ENCODE measurements at places on chromosomes 11 and 22.

GRCh38 chr22:24128631-24129262 is 52.5 kb upstream of the SUSD2 start:
- DNase-seq = no peak

GRCh38 chr11:79220171-79220570 is 220.7 kb downstream of the TENM4 start:
- DNase-seq = no peak

- DNase-seq = no peak
Observed at GRCh38 chr22:36585841-36586240, 56.9 kb upstream of the EIF3D start.

GRCh38 chr11:25927411-25927953 is 404.4 kb upstream of the ANO3 start:
- DNase-seq = no peak

DNA sequence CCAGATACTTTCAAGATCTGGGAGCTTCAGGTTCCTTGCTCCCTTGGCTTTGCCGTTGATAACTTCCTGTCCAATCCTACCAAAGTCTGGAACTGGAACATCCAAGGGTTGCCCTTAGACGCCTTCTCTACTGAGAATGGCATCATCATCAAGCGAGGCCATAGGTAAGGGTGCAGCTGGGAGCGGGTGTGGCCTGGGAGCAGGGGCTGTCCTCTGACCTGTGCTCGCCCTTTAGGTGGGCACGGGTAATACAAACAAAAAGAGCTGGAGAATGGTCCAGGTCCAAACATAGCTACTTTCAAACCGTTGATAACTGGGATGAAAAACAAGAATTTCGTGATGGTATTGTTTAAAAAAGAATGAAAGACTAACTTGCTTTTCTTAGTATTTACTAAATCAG is 25.0 kb downstream of the CASP12 start:
- no peak for DNase-seq

GRCh38 chr11:111623527-111624030 is 21.3 kb downstream of the SIK2 start:
- DNase-seq = no peak

GRCh38 chr22:49910229-49911155 is 7.7 kb downstream of the ALG12 start:
- DNase-seq = no peak

DNA sequence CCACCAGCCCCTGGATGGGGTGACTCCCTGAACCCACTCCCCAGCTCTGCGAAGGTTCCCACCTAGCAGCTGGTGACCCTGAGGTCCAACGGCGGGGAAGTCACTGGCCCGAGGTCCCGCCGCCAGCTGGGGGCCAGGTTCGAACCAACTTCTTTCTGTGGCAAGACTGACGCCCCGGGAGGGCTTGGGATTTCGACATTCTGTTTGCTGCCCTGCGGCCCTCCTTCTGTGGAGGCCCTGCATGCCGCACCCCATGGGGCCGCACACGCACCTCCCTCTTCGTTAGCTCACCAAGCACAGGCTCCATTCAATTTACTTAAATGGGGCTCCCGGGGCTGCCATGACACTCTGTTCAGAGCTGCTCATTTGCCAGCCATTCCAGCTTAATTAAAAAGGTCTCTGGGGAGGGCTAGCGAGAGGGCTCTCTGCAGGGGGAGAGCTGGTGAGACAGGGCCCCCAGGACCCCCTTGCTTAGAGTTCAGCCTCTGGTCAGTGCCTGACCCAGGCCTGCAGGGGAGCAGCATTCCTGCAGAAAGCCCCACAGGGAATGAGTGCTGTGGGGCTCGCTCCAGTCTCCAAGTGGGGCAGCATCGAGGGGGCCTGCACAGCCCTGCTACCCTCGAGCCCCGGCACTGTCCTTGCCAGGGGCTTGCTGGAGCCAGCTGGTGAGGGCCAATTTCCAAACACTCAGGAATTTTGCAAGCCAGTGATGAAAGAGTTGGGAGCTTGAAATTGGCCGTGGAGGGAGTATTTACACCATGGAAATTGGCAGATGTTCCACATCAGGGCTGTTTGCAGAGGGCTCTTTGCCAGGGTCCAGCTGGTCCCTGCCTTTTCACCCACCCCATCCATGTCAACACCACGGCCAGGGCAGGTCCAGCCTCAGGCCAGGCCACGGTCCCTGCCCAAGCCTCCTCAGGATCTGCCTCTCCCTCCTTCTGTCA is 80.8 kb downstream of the CACNA1I start:
- no peak for DNase-seq

- DNase-seq = no peak
Observed at GRCh38 chr11:3796346-3796745, 1.0 kb downstream of the NUP98 start.

- peak; percentile 69 for DNase-seq
Observed at GRCh38 chr11:69443968-69444364, 37.5 kb upstream of the LINC01488 start.

- no peak for DNase-seq
Observed at GRCh38 chr11:7555052-7555699, 41.4 kb downstream of the PPFIBP2 start.

DNA sequence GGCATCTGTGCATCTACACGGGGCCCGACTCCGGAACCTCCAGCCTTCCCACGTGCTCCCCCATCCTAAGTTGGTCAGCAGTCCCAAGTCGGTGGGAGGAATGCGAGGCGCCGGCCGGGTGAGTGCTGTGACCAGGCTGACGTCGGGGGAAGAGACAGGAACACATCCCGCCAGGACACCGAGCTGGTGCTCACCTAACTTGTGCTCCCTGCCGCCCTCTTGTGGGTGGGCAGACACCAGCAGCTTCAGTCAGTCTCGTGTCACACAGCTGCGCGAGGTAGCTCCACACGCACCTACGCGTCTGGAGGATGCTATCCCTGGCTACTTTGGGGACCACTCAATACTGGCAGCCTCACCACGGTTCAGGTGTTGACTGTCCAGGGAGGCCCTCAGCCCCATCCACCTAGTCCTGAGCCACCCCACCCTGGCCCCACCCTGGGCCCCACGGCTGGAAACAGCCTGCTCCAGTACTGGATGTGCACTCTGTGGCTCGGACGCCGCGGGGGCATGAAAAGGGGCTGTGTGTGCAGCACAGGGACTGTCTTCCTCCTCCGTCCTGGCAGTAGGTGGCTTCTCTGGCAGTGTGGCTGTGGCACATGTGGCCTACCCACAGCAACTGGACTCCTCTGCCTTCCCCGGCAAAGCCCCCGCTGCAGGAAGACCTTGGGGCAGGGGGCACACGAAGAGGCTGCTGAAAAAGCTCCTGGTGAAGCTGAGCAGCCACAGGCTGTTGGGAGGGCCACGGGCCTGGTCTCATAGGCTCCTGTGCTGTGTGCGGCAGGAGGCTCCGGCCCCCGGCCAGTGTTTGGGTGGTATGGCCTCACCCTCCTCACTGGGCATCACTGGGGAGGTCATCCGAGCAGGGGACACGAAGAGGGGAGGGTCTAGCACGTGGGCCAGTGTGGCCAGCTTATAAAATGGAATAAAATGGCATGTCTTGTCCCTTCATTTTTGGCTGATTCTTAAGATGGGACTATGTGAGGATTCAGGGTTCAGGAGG is 11.2 kb upstream of the BID start:
- DNase-seq = peak; percentile 26

DNA sequence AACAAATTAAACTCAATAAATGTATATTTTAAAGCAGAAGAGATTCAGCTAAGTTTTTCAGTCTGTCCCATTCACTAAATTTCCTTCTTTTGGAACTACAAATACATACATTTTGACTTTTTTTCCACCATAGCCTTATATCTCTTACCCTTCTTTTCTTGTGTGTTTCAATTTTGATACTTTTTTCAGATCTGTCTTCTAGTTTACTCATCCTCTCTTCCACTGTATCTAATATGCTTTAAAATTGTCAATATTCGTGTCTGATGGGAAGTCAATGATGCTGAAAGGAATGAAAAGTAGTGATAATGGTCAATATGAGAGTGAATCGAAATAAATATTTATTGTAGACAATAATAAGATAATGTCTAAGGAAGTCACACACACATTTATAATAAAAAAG is 332.3 kb upstream of the KIRREL3 start:
- no peak for DNase-seq

GRCh38 chr11:18209058-18209457 is 27.5 kb downstream of the SAA4 start:
- DNase-seq = no peak

DNA sequence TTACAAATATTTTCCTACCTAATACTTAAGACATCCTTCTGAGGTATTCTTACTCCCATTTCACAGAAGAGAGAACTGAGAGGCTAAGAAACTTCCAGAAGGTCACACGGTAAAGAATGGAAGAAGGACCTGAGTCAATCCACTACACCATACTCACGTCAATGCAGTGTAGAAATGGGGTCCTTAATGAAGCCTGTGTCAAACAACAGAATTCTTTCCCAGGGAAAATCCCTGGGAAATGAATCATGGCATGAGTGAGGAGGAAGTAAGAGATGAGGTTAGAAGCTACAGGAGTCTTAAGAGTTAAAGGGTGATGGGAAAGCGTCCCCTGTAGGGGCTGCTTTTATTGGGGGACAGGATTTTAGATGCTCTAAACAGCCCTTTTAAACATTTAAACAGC is 147.9 kb downstream of the C11orf91 start:
- DNase-seq = peak; percentile 64
